Midbrain (tissue), 1 donor: ENCODE measurements at places on chromosomes 16 and 17.

DNA sequence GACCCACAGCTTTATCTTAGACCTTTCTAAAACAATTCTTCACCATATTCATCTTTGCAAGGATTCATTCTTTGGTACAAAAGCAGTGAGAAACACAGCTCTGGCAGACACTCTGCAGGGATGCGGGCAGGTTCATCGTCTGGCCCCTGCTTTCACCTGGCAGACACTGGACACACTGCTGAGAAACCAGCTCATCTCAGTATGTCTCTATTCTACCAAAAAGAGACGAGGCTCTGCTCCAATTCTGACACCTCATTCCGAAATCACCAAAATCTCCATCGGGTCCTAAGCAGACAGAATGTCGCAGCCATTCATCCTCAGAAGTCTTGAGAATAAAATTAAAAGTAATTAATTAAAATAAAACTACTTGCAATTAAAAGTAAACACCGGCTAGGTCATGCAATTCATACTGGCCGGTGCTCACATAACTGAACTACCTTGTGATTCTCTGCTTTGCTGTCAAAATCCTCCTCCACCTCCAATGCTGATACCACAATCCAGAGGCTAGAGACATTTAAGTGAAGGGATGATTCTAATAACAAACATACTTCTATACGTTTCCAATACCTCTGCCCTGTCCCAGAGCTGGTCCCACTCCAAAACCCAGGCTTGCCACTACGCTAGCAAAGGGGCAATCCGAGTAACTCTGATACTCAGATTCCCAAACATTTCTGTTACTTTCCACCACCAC lies 1.3 kb downstream of the RNF157 start:
- DNase-seq = no peak

DNA sequence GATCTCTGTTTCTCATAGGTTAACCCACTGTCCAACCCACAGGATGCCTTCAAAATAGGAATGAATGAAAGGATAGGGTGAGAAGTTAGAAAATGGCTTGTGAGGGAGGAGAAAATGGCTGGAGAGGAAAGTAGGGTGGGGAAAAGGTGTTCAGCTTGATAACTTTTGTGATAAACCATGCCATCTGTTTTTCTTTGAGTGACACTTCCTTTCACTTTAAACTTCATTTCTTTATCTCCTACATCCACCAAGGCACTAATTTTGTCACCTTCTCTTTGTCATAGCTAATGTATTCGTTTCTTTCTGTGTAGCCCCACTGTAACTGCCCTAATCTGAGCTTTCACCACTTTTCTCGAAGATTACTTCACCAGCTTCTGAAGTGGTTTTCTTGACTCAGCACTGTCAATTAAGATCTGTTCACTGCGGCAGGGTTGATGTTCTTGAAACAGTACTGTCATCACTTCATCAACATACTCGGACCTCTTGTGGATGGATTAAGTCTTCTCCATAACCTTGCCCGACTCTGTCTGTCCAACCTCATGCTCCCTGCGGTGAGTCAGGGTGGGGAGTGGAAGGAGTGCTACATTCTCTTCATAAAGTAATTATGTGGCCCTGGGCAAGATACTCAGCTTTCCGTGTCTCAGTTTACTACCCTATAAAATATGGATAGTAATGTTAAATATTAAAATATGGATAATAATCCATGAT lies 5.5 kb upstream of the KRT10 start:
- DNase-seq = no peak

- DNase-seq = peak; percentile 37
Observed at GRCh38 chr17:20156196-20157000, 147.2 kb downstream of the SPECC1 start.

- no peak for DNase-seq
Observed at GRCh38 chr17:14448818-14449217, 147.9 kb downstream of the HS3ST3B1 start.

DNA sequence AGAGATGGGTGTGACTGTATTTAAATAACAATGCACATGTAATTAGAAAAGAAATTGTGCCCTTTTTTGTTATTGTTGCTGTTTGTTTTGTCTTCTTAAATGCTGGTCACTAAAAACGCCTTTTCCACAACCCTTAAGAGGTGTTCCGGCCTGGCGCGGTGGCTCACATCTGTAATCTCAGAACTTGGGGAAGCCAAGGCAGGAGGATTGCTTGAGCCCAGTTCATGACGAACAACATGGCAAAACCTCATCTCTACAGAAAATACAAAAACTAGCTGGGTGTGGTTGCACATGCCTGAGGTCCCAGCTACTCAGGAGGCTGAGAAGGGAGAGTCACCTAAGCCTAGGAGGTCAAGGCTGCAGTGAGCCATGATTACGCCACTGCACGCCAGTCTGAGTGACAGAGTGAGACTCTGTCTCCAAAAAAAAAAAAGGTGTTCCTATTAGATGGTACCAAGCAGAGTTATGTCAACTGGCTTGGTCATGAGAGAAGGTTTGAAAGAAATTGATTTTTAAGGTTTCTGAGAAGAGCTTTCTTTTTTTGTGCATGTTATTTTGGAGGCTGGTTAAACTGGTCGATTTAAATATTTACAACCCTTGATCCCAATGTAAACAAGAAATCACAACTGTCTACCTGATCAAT lies 23.5 kb upstream of the RFFL start:
- DNase-seq = no peak

- no peak for DNase-seq
Observed at GRCh38 chr16:69812688-69813014, 50.5 kb downstream of the WWP2 start.
